Stimulated activated CD8-positive, alpha-beta memory T cell treated with anti-CD3 and anti-CD28 coated beads, Interleukin-7, amount 100 ng/mL, for 1 hour (primary cell): ENCODE measurements at places on chromosomes 13 and 19.

GRCh38 chr13:19601749-19602725 lies 31.4 kb upstream of the MPHOSPH8 start:
- no peak for DNase-seq

- DNase-seq: no peak
Observed at GRCh38 chr13:75787249-75787928, 151.3 kb downstream of the LMO7 start.

DNA sequence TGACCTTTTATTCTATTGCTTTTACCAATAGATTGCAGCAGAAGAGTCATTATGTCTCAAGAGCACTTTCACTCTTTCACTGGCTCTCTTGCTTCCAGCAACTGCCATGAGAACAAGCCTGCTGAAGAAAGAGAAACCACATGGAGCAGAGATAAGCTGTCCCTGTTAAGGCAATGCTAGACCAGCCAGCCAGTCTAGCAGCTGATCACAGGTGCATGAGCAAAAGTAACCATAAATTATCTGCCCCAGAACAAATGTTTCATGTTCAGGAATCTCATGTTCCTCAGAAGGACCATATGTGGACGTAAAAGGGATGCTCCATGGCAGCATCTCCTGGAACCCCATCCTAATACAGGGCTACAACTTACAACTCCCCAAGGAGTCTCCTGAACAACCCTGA lies 20.4 kb upstream of the DCLK1 start:
- DNase-seq: no peak

- no peak for DNase-seq
Observed at GRCh38 chr13:34340534-34340933, 522.6 kb downstream of the RFC3 start.

DNA sequence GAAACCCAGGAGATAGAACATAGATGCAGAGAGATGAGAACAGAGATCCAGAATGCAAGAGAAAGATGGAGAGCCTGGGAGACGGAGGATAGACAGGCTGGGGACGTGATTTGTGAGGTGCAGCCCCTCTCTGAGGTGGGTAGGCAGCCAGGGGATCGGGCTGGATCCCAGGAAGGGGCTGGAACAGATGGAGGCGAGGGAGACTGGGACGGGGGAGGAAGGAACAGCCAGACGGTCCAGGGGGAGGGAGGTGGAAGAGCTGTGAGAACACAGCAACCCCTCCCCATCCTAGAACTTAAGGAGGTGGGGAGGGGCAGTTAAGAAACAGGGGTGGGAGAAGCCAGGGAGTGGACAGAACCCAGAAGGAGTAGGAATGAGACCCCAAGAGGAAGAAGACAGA lies 3.1 kb downstream of the SLC17A7 start:
- no peak for DNase-seq

- no peak for DNase-seq
Observed at GRCh38 chr19:53989600-53990533, 1.6 kb upstream of the CACNG6 start.

GRCh38 chr13:49246850-49247642 lies 679 bp upstream of the CDADC1 start:
- DNase-seq: peak; percentile 2

GRCh38 chr19:23762884-23763711 lies 4.4 kb upstream of the ZNF681 start:
- peak; percentile 58 for DNase-seq

GRCh38 chr13:35469806-35470525 lies 6.5 kb downstream of the MAB21L1 start:
- no peak for DNase-seq

DNA sequence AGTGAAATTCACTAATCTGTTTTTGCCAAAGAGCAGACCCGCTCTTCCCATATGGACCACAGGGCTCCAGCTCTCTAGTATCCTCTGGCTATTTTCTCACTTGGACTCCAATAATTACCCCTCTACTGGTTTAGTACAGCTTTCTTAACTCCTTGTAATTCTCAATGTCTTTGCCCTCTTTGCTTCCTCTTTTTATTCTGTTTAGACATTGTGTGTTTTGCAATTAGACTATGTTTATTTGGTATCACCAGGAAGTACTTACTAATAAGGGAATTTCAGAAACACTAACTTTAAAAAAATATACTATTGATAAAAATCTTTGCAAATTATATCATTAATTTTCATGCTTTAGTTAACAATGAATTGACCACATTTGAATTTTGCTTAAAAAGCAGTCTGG lies 111.6 kb upstream of the OBI1 start:
- no peak for DNase-seq

- no peak for DNase-seq
Observed at GRCh38 chr19:6429419-6430221, 3.9 kb downstream of the SLC25A41 start.

DNA sequence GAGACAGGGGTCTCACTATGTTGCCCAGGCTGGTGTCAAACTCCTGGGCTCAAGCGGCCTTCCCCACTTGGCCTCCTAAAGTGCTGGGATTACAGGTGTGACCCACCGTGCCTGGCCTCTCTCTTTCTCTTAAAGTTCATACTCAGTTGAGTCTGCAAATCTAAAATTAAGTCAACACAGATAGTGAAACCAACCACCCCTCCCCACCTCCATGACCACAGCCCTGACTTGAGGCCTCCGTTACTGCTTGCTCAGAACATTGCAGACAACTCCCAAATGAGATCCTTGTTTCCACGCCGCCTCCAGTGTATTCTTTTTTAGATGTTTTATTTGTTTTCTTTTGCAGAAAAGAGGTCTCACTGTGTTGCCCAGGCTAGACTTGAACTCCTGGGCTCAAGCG lies 94.4 kb downstream of the CACNA1A start:
- no peak for DNase-seq

- no peak for DNase-seq
Observed at GRCh38 chr19:56137405-56137804, 3.7 kb upstream of the ZNF444 start.

DNA sequence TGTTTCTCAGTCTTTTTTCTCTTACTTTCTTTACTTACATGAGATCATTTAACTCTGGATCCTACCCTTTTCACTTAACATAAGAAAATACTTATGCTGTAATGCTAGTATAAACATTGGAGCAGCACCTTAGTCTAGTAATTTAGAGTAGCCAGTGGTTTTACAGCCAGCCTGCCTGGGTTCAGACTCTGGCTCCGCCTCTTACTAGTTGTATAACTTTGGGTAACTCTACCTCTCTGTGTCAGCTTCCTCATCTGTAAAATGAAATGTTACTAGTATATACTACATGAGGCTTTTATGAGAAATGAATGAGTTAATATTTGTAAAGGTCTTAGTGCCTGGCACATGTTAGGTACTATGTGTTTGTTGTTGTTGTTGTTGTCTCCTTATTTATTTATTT lies 5.6 kb downstream of the CDADC1 start:
- no peak for DNase-seq

GRCh38 chr13:88761145-88761544 lies 1090.0 kb downstream of the SLITRK5 start:
- DNase-seq: no peak

DNA sequence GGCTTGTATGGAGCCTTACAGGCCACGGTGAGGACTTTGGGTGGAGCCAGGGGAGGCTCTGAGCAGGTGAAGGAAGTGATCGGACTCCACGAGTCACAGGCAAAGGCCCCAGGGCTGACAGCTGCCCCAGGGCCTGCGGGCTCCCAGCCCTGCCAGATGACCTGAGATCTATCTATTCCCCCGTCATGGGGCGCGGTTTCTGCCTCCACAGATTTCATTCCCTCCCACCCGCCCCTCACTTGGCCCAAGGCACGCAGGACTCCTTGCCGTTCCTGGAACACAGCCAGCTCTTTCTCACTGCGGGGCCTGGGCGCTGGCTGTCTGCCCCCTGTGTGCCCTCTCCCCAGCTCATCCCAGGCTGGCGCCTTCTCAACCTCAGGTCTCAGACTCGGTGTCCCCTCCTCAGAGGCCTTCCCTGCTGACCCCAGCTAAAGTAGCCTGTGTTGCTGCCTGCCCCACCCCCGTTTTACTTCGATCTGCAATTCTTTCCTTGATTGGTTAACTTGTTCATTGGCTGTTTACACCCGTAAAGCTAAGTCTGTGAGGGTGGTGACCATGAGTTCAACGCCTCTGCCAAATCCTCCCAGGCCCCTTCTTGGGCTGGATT lies 13.9 kb upstream of the PAK4 start:
- DNase-seq: no peak

- DNase-seq: no peak
Observed at GRCh38 chr19:32813862-32814425, 55.6 kb downstream of the SLC7A9 start.

DNA sequence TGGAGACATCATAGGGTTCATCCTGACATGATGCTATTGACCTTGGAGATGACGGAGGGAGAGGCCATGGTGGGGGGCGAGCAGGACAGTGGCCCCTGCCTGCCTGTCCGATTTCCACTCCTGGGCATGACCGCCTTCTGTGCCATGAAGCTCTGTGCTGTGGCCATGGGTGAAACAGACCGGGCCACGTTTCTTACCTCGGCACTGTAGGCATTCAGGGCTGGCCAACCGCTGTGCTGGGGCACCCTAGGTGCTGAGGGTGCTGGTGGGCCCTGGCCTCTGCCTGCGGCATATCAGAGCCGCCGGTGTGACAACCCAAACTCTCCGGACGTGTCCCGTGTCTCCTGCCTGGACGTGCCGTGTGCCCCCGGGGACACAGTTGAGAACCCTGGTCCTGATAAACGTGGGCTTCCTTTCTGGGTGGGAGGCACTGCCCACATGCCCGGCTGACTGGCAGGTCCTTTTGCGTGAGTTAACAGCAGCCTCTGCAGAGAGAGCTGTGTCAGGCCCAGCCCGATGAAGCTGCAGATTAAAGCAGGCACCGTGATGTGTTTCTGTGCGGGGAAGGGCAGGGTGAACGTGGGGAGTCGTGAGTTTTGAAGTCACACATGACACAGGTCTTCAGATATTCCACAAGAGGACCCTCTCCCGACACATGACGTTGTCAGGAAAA lies 46.5 kb downstream of the TMEM255B start:
- DNase-seq: no peak

- DNase-seq: no peak
Observed at GRCh38 chr13:20995245-20995838, 66.0 kb downstream of the LATS2 start.

DNA sequence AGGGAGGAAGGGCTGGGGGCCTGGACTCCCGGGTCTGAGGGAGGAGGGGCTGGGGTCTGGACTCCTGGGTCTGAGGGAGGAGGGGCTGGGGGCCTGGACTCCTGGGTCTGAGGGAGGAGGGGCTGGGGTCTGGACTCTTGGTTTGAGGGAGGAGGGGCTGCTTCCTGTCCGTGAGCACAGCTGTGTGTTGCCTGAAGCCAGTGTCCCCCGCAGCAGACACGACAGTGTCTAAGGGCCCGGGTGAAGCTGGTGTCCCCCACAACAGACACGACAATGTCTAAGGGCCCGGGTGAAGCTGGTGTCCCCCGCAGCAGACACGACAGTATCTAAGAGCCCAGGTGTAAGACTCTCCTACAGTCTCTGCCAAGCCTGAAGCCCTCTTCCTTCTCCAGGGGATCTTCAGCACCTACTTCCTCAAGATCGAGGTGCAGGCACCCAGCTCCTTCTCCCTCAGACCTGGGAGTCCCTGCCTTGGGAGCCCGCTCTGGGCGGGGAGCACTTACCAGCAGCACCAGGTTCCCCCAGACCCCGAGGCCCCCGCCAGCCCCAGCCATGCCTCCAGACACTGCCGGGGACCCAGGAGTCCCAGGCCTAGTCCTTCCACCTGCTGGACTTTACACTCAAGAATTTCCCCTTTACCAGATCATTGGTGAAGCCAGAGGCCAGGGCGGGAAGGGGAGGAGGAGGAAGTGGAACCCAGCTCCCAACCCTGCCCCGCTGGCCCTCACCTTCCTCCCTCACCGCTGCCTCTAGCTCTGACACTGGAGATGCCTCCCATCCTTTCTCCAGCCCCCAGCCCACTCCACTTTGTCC lies at the start of gene PTPRH:
Gene PTPRH, minus strand, starts transcription at position 622 of the 813 bp plus-strand sequence. Its CDS starts 68 bp downstream, at position 554.
- no peak for DNase-seq

DNA sequence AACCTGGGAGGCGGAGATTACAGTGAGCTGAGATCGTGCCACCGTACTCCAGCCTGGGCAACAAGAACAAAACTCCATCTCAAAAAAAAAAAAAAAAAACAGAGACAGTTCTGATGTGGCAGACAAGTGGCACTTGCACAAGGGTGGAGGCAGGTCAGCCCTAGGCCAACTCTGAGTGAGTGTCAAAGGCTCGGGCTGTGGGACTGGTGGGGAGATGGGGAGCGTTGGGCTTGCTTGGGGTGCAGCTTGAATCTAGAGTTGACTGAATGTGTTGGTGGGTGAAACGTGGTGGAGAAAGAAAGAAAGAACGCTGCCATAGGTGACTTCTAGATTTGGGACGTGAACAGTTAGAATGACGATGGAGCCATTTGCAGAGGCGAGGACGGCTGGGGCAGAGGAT lies 121.3 kb upstream of the SPACA7 start:
- DNase-seq: no peak

DNA sequence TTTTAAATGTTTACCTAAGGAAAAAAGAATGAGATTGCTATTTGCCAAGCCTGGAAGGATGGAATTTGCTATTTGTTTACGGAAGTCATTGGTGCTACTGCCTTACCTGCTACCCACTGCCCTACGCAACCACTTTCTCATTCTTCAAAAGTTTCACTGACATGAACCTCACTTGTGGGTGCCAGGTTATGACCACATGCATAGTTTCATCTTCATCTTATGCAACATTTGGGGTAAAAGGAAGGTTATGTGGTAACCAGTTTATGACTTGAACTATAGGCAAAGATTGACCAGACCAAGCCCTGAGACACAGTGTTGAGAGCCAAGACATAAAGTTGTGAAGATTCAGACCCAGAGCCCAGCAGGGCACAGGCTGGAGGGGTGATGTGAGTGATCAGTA lies 142.5 kb downstream of the LACC1 start:
- no peak for DNase-seq

DNA sequence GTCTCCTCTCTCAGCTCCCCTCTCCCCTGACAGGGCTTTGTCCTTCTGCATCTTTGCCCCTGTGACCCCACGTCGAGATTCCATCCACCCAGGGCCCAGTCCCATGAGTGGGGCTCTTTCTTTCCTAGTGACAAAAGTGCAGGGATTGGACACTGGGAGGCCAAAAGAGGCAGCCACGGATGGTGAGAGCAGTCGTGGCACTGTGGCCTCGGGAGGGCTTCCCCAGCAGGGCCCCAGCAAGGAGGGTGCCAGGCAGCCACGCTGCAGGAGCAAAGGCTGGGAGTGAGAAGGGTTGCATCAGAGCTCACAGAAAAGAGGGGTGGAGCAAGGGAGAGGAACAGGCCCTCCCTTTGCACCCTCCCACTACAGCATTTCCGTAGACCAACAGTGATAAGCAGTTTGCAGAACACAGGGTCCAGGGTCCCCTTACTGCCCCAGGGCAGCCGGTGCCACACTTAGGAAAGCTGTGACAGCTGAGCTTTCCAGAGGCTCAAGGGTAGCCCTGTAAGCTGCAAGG lies 4.9 kb downstream of the ZSCAN1 start:
- DNase-seq: no peak

GRCh38 chr19:14519860-14520407 lies 1.7 kb upstream of the DNAJB1 start:
- DNase-seq: no peak

DNA sequence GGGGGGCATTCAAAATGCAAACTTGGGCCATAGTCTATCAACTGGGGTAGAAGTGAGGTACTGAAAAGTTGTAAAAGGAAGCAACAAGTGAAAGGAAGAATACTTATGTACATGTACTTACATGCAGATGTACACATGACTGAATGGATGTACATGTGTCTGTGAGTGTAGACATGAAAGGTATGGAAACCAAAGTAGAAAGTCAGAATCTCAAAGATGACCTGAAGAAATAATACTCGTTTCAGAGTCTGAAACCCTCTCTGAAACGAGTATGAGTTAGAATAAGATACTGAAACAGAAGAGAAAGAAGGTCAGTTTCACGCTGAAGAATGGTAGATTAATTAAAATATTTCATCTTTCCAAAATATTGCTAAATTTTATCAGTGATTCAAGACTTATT lies 13.9 kb downstream of the DZIP1 start:
- no peak for DNase-seq

- no peak for DNase-seq
Observed at GRCh38 chr13:40520916-40521315, 145.5 kb downstream of the FOXO1 start.
